Right renal cortex interstitium (tissue), 3 donors: ENCODE measurements at places on chromosomes 7 and 10.

- DNase-seq: no peak
Observed at GRCh38 chr10:125990974-125991373, 94.6 kb downstream of the FANK1 start.

DNA sequence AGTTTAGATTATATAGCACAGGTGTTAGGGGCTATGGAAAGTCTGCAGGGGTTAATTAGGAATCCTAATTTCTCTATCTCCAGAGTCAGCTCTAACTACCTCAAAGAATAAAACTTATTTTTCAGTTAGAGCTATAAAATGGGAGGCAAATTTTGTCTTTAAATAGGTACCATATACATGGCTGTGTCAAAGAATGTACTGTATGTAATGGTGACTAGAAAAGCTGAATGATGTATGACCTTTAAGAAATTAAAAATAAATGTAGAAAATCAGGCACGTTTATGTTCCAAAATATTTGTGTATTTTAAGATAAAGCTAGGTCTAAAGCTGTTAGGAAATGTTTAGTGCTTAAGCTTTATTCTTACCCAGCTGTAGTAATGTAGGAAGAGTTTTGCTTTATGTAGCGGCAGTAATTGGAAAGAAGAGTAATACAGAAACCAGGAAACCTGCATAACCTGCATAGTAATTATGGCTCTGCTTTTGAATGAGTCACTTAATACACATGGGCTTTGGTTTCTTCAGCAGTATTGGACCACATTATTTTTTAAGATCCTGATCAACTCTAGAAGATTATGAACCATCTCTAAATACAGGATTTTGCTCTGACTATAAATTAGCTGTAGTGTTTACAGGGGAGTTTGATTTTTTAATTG, 85.0 kb downstream of the KMT2E start:
- DNase-seq: no peak

DNA sequence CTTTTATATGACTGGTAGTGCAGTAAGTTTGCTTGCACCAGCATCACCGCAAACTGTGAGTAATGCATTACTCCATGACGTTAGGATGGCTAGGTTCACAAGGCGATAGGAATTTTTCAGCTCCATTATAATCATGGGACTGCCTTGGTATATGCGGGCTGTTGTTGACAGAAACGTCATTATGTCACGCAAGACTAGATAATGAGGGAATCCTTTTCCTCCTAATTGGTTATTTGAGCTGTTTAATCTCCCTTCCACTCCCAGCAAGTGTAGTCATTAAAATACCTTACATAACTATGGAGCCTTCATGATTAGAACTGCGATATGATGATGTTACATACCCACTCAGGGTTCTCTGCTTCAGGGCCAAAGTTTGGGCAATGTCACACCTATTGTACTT, 17.3 kb downstream of the KLLN start:
- no peak for DNase-seq

- no peak for DNase-seq
Observed at GRCh38 chr7:156503196-156503595, 137.4 kb upstream of the RNF32 start.

- no peak for DNase-seq
Observed at GRCh38 chr7:116933465-116933864, 19.8 kb upstream of the ST7 start.

DNA sequence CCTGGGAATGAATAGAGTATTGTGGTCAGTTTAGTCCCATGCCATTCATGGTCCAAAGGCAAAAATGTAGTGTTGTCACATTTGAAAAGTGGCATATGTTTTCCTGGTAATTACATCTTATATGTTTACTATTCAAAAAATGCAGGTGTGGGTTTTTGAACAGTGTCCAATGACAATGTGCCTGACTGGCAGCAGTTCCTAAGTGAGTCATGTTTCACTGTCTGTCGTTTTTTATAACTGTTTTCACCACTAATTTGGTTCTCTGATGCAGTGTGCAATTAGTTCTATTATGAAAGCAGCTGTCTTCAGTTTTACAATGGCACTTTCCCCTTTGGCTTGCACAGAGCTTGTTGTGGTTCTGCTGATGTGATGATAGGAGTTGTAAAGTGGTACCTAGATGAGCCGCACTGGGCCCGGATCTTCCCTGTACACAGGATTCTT, 162.3 kb downstream of the SEM1 start:
- no peak for DNase-seq

GRCh38 chr7:55565681-55566080, 6.6 kb downstream of the VOPP1 start:
- DNase-seq: no peak

DNA sequence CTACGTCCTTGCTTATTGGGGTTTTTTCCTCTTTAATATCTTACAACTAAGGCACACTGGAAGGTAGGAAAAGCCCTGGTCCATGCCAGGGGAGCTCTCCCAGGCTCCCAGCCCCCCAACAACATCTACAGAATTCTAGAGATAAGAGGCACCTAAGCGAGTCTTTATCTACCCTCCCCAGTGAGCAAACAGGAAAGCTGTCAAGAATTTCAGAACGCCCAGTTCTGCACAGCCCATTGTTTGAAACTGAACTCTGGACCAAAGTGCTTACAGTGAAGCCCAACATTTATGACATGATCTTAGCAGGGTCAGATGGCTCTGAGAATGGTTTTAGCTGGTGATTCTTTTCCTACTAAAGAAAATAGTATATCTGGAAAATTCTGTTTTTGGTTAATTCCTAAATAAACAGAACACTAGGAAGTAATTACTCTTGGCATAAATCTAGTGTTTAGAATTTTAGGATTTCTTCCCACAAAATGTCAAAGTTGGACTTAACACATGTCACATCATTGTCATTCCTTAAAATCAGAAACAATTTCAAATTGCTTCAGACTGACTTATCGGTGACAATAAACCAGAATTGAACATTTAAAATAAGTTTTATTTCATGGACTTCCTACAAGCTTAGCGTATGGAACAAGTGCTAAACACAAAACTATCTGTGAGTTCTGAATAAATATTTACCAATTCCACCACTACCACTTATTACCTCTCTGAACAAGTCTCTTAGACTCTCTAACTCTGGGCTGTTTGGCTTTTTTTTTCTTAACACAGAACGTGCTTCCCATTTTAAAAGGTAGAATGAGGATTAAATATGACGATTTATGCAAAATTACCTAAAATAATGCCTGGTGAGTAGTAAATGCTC, 31.3 kb upstream of the RNF32 start:
- DNase-seq: no peak

GRCh38 chr10:12444981-12445700, 95.8 kb downstream of the CAMK1D start:
- no peak for DNase-seq

DNA sequence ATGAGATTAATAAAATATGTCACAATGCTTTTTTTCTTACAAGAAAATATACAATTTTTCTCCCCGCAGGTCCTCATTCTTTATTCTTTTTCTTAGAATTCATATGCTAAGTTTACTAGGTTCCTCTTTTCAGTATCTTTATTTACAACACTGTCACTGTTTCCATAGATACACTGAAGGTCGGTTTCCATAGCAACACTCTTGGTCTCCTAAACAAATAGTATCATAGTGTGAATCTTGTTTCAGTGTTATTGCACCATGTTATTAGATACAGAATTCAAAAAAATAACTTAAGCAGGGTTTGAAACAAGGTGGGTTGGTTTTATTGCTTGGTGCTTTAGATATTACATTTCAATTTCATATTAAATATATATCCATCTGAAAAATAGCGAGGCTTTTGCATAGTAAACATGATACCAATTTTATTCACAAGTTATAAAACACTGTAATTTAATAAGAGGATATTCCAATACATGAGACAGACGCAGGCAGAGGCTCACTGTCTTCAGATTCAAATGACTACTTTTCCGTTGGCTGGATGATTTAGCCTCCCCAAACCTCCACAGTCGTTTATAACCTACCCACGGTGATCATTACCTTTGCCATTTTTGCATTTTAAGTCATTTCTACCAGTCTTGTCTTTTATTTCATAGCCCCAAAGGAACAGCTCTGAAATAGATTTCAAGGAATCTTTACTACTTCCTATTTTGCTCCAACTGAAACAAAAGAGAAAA, 88.9 kb upstream of the KLF6 start:
- no peak for DNase-seq

GRCh38 chr7:85217085-85217484, 30.2 kb upstream of the SEMA3D start:
- no peak for DNase-seq
